ENCODE measurements at places on chromosomes 6 and 20.

GRCh38 chr20:61373956-61374545 lies 122.0 kb downstream of the CDH4 start:
- DNase-seq, result no peak

DNA sequence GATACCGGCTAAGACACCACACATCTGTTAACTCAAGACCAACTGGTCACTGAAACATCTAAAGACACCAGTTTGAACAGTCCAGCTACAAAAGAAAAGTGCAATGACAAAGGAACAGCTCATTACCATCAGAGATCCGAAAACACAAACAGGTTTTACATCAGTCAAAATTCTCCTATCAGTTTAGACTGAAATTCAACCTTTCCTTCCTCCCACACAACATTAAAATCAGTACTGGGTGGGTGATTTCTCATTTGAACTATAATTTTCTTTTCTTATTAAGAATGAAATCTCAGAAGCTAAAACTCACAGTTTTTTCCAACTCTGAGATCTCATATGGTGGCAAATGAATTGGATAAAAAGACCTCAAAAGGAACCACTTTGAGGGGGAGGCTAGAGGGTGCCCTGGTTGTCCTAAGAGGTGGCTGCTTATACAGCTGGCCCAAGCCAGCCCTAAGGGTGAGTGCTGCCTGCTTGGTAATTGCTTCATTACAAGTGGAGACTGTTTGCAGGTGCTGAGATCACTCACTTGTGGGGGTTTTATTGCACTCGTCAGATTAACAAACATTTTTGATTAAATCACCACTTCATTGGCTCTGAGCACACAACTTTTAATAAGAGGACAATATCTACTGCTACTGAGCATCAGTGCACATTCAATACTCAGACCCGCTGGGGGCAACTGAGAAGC lies 4.3 kb downstream of the CCDC167 start:
- DNase-seq, result no peak

GRCh38 chr20:49666911-49667310 lies 46.8 kb downstream of the B4GALT5 start:
- DNase-seq, result no peak

- DNase-seq, result no peak
Observed at GRCh38 chr6:111080698-111081097, 6.6 kb upstream of the SLC16A10 start.

- DNase-seq, result no peak
Observed at GRCh38 chr20:63435552-63435951, 36.9 kb downstream of the KCNQ2 start.

DNA sequence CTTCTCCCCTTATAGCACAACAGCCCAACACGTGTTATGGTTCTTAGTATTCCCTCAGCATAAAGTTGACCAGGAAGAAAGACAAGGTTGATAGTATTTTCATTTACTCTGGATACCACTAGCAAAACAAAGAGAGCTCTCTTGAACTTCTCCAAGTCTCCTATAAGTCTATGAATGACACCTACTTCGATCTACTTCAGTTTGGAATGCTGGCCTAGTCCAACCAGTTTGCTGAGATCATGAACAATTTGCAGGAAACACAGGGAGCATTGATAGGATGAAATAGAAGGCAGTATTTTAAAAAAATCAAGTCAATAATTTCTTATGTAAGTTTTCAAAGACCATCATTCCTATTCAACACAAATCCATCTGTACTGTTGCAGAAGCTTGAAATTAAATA lies 93.6 kb downstream of the GJA10 start:
- no peak for DNase-seq

- DNase-seq, result no peak
Observed at GRCh38 chr6:836276-836853, 143.4 kb upstream of the EXOC2 start.

- DNase-seq, result no peak
Observed at GRCh38 chr6:42467651-42468050, 15.9 kb upstream of the TRERF1 start.

DNA sequence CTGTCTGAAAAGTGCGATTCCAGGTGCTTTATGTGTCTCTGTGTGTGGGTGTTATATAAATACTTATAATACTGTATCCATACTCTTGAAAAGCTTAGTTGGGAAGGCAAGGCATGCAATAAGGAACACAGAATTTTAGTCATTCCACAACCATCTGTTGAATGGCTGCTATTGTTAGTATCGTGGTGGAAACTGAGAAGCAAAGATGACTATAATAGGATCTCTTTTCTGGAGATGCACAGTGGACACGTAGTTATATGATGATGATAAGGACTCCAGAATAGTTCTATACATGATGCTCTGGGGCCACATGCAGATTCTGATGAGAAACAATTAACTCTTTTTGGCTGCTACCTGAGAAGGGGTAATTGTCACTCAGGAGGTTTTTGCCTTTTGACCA lies 25.2 kb downstream of the ESR1 start:
- DNase-seq, result no peak

DNA sequence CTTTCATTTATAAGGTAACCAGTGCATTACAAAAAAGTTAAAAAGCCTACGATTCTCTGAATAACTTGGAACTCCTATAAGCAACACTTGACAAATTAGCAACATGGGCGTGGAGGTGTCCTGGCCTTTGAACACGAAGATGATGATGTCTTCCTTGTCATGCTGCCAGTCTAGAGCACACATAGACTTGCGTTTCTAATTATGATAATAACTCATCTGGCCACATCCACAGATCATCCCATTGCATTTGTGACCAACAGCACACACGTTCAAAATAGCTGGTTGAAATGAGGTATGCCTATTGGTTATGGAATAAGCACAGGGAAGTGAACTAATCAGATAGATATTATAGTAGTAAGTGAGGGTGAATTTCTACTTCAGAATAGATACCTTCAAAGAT lies 608.9 kb downstream of the PRKN start:
- no peak for DNase-seq

- peak; percentile 80 for DNase-seq
Observed at GRCh38 chr6:155327326-155328073, 13.2 kb upstream of the TFB1M start.

GRCh38 chr6:134534708-134535149 lies 216.8 kb upstream of the SGK1 start:
- DNase-seq, result peak; percentile 61

DNA sequence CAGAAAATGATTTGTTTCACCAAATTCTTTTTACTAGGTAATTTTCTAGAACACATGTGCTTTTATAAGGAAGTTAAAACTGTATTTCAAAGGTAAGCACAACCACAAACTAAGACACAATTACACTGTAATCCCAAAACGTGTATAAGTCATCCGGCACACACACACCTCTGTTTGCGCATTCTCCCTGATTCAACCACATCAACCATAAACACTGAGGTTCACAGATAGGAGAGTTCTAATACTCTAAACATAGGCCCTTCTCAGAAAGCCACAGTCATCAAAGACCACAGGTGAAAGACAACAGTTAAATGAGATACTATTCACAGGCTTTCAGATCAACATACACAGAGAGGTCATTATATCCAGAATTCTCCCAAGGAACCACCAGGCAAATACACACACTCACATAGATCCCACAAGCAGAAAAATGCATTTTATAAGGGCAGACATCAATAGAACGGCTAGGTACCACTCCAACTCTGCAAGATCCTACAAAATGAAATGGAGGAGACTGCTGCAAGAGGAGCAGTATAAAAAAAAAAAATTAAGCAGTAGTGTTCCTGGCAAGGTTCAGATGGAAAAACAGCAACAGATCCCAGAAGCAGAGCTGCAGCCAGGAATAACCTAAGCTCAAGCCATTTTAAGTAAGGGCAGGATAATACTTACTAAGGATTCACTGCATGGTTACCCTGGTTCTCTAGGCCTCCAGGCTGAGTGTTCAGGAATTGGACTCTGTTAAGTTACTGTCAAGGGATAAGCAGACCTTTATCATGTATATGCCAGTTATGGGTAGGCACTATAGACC lies 6.6 kb upstream of the FBXO9 start:
- no peak for DNase-seq

- DNase-seq, result no peak
Observed at GRCh38 chr6:2861060-2861821, 19.6 kb upstream of the SERPINB1 start.

DNA sequence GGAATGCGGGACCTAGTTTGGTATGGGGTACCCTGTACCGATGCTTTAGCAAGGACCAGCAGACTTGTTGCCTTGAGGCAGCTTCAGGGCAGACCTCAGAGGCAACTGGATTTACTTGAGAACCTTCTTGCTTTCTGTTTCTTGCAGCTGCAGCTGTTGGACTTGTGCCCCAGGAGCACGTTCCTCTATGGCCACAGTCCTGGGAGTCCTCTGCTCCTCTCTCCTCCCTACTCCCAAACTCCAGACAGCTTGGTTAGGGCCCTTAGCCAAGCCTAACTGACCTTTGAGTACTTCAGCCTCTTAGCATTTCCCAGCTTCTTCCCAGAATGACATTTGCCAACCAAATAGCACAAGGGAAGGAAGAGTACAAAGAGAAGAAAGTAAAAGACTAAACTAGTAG lies 34.7 kb downstream of the GHRH start:
- DNase-seq, result peak; percentile 37

DNA sequence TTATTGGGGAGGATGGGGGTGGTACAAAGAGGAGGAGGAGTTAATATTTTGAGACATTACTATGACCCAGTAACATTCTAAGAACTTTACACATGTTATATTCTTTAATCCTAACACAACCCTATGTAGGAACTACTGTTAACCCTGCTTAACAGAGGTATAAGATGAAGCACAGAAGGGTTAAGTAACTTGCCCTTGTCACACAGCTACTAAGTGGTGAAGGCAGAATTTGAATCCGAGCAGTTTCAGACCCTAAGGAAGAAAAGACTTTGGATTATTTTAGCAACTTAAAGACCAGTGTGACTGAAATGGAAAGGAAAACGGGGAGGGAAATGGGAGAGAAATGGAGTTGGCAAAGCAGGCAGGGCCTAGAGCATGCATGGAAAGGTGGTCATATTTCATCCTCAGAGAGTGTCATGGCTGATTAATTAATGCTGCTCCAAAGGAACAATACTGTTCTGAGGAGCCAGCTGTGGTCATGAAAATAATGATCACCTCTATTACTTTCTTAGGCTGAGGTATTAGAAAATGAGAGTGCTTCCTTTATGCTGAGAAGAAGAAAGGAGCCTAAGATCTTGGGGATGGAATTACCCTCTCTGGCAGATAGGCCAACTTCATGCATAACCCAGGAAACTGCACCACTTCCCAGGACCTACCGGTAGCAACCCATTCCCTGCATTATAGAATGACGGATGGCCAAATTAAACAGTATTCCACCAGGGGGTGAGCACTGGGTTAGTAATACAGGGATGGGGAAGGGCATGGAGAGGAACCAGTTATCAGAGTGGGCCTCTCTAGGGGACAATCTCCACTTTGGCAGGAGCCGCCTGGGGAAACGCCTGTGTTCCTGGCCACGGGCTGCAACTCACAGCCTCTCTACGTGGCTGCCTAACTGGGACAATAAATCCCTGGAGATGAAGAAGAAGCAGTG lies 50.1 kb upstream of the TNFAIP3 start:
- no peak for DNase-seq

DNA sequence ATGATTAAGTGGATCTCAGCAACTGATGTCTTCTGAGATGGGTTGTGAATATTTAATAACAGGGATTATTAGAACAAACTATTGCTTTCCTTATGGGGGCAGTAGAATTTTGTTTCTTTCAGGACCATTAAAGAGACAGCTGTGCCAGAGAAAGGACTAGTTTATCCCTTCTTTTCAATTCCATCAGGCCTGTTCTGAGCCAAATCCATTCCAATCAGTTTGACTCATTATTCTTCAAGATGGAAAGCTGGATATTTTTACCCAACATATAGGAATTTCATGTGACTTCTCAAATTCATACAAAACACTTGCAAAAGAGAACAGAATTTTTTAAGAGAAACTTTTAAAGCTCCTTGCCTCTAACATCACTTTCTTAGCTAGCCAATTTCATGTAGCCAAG lies 722.0 kb upstream of the FLRT3 start:
- DNase-seq, result no peak

DNA sequence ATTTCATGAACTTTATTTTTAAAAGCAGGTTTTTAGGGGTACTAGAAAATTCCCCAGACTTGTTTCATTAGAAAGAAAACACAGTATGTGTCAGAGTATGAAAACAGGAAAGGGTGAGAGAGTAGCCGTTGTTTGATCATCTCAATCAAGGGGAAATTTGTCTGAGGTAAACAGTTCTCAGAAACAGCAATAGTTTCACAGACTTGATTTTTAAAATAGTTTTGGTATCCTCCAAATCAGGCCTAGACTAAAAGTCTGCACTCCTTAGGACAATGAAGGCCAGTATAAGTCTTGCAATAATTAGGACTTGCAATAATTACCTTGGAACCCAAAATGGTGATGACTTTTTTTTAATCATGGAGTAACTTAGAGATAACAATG lies 176.6 kb upstream of the TAB2 start:
- DNase-seq, result no peak

- DNase-seq, result peak; percentile 59
Observed at GRCh38 chr20:50242863-50243609, 52.4 kb downstream of the CEBPB start.

GRCh38 chr6:24522228-24523176 lies 27.7 kb downstream of the ALDH5A1 start:
- no peak for DNase-seq

DNA sequence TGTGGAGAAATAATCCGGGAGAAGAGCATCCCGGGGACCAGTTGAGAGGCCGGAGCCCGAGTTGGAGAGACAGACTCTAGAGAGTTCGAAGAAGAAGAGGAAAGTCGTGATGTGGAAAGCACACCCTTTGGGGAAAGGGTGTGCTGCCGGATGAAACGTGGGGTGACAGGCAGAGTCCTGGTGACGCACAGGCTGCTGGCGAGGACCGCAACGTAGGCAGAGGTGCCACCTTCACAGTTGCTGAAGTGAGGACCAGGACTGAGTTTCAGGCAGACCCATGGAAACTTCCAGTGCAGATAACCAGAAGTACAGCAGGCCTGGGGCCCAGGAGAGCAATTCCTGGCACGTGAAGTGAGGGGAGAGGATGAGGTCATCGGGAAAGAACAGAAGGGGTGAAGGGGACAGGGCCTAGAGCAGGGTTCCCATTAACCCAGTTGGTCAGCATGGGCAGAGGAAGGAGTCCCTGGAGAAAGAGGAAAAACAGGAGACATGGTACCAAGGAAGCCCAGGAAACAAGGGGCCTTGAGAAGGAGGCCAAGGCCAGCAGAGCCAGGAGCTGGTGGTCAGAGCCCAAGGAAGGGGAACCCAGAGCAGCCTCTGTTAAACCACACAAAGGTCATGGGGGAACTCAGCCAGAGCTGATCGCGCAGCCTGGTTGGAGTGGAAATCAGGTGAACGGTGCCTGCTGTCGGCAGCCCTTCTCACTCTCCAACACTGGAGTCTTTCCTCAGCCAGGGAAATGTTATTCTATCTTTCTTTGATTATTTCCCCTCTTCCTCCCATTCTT lies 84.1 kb downstream of the PRND start:
- no peak for DNase-seq

- DNase-seq, result no peak
Observed at GRCh38 chr20:1378735-1379125, 14.1 kb downstream of the FKBP1A start.

Data from astrocyte of the spinal cord (primary cell).